ENCODE measurements at places on chromosomes 5 and 9.

GRCh38 chr9:26975728-26976707 is 19.8 kb downstream of the IFT74 start:
- no peak for DNase-seq

GRCh38 chr9:35929453-35929718 is 20.1 kb downstream of the SPAAR start:
- DNase-seq: no peak

DNA sequence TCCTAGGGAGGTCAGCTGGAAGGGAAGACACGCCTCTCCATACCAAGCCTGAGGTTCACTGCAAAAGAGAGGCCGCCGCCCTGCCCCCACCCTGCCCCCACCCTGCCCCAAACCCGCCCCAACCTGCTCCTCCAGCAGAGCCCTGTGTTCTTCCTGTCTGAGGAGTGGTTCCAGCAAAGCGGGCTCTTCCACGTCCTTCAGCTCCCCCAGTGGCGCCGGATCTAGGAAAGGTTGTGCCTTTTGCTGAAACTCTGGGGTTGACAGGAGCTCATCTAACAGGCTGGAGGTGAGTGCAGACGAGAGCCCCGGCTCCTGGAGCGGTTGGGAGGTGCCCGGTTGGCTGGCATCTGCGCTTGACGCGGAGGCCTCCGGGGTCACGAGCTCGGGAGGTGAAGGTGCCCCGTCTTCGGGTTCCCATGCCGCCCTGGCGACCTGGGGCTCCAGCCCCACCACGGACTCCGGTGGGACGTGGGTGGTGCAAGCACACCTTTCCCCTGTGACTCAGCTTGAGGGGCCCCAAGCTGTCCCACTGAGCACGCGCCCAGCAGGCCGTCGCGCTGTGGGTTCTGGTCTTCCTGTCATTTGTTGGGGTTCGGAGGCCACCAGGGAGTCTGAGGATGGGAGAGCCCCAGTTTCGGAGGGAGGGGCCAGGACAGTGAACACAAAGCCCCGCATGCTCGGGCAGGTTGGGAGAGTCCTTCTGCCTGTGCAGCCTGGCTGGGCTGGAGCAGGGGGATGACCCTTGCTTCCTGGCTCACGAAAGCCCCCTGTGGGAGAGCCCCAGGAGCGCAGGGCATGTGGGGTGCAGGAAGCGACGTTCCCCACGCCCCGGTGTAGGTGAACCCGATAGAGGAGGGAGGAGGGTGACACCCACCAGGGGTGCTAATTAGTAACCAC is 1467.1 kb downstream of the FOXD4L5 start:
- DNase-seq: peak; percentile 36

GRCh38 chr9:108325406-108325805 is 530.4 kb downstream of the ACTL7B start:
- DNase-seq: no peak

DNA sequence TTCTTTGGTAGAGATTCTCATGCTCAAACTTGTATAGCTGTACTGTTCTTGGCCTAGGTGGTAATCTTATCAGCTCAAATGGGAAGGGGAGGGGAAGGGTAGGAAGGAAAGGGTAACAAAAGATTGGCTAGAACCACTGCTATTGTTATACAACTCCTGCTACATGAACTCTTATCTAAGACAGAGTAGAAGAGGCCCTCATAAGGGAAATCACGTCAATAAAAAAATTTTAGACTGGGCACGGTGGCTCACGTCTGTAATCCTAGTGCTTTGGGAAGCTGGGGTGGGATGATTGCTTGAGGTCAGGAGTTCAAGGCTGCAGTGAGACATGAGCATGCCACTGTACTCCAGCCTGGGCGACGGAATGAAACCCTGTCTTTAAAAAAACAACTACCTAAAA is 15.9 kb downstream of the STOM start:
- no peak for DNase-seq

- DNase-seq: no peak
These were observed 92.4 kb upstream of the LIFR start for GRCh38 chr5:38648703-38649291.

DNA sequence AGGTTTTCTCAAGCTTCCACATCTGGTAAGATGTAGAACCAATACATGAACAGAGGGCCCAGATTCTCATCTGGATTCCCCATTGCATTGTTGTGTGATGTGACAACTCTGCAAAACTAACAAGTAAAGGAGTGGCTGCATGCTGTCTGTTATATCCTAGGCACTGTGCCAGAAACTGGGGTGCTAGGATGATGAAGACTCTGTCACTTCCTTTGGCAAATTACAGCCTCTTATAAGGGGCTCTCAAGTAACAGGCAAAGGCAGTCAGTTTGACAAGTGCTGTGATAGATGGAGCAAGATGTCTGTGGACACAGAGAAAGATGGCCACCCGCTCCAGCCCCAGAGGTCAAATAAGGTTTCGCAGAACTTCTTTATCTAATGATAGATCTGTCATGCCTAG is 115.7 kb downstream of the PAPPA start:
- no peak for DNase-seq

GRCh38 chr5:448061-448765 is 5.2 kb downstream of the EXOC3 start:
- no peak for DNase-seq

GRCh38 chr9:108671794-108672193 is 184.0 kb downstream of the ACTL7B start:
- DNase-seq: no peak

DNA sequence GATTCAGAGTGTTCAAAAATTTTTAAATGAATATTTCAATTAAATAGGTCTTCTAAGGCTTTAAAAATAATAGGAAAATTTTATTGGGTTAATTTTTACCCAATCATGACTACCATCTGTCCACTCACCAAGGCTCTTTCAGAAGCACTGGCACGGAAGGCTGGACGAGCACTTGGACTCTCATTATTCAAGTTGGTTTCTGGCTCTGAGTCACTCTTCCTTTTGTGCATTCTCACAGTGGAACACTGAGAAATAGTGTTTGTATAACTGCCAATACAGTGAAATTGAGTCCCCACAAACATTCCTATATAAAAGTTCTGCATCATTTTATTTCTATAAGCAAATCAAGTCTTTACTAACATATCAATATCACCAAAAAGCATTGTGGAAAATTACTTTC is 1149.0 kb downstream of the EFNA5 start:
- DNase-seq: no peak

- DNase-seq: no peak
These were observed 15.0 kb downstream of the NPR3 start for GRCh38 chr5:32726086-32726557.

- DNase-seq: no peak
These were observed 13.3 kb upstream of the PITX1 start for GRCh38 chr5:135047347-135047695.

DNA sequence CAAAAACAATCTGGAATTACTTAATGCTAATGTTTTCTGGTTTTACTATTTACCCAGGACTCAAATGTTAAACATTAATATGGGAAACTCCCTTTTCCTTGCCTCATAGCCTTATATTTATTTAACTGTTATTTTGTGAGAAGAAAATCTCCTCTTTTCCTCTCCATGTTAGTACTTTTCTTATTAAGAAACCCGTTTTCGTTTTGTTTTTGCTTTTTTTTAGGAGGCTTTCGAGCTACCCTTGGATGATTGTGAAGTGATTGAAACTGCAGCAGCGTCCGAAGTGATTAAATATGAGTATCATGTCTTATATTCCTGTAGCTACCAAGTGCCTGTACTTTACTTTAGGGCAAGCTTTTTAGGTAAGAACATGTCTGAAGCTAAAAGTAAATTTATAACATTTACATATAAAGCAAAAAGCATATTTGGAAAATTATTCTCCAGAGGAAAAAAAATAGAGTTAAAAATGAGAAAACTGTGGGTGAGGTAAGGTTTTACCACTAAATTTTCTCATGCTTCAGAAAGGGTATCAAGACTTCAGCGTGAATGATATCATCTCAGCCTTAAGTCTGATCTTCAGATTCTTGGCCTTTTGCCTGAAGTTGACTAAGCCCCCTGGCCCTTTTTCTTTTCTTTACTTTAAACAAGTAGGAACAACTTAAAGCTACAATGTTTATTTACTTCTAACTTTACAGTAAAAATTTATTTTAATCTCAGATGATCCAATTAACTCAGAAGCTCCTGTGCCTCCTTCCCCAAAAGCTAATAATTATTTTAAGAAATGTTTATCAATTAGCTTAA is 113.8 kb downstream of the RPS23 start:
- DNase-seq: no peak

- DNase-seq: no peak
These were observed 52.1 kb upstream of the CACNA1B start for GRCh38 chr9:137825324-137825989.

- DNase-seq: no peak
These were observed 135.3 kb downstream of the NUDT12 start for GRCh38 chr5:103427326-103427725.

GRCh38 chr5:39274398-39275085 is 55.2 kb upstream of the FYB1 start:
- DNase-seq: no peak

GRCh38 chr5:133236976-133237375 is 185.2 kb downstream of the HSPA4 start:
- no peak for DNase-seq

GRCh38 chr9:88553350-88553749 is 18.4 kb downstream of the NXNL2 start:
- no peak for DNase-seq

DNA sequence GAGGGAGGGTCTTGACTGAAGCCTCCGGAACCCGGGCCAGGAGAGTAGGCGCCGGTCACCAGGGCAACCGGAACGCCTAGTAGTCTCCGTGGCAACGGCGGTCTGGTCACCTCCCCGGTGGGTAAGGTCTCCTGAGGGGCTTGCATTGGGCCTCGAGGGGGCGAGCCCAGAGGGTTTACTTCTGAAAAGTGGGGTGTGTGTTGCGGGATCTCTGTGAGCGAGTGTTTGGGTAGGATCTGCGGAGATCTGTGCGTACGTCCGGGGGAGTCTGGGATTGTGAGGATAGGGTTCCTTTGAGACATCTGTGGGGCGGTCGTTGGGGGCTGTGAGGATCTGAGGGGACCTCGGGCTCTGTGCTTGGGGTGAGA is at the start of gene FAM221B:
FAM221B (minus strand) TSS at position 17 of the 368 bp plus-strand sequence. CDS start 2,571 bp downstream, outside the sequence.
- no peak for DNase-seq

DNA sequence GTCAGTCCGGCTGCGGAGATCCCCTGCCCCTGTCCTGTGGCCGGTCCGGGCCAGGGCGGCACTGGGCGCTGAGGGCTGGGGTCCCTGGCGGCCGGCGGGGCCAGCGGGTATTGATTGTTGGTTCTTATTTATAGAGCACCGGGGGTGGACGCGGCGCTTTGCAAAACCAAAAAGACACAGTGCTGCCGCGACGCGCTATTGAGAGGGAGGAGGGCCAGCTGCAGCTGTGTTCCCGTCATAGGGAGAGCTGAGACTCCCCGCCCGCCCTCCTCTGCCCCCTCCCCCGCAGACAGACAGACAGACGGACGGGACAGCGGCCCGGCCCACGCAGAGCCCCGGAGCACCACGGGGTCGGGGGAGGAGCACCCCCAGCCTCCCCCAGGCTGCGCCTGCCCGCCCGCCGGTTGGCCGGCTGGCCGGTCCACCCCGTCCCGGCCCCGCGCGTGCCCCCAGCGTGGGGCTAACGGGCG is 2.5 kb downstream of the LRRC26 start:
- no peak for DNase-seq

GRCh38 chr5:123119334-123119986 is 30.4 kb downstream of the PRDM6 start:
- no peak for DNase-seq

- DNase-seq: no peak
These were observed 289.8 kb downstream of the SPOCK1 start for GRCh38 chr5:137209232-137209809.

DNA sequence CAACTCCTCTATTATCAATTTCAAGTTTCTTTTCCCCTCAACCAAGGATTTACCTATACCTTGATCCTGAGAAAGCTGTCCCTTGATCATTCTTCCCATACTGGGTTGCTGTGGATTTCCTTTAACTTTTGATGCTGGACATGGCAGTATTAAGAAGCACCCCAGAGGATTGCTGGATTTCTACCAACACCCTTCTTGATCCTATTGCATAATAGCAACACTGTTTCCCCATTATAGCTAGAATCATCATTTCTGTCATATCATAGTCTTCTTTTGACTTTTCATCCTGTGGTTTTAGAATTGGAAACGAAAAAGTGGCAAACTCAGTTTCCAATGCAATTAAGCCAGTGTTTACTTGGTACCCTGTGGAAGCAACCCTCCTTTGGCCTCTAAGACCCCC is 154.9 kb downstream of the ARRDC3 start:
- DNase-seq: no peak

DNA sequence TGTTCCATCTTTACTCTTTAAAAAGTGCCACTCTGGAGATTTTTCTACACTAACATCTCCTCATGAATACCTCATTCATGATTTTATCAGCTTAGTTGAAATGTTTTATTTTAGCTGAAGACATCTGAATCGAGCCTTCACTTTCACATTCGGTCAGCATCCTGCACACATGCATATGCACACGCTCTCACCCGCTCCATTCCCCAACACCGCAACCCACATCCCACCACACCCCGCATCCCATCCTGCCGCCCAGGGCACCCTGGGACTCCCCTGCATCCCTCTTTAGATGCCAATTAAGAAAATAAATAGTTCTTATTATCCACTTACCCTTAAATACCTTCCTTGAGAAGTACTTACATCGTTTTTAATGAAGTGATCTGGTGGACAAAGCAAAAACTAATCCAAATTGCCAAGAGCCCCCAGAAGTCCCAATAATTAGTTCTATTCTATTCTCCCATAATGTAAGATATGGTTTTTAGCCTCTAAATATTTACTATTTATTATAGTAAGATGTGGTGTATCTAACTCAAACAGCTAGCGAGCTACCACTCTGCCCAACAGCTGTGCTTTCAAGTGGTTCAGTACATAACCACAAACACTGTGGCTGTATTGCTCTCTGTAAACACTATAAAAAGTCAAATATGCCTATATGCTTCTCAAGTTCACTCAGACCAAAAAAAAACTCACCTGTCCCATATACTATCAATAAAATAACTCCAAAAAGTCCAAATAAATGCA is 38.2 kb downstream of the GZMK start:
- no peak for DNase-seq

DNA sequence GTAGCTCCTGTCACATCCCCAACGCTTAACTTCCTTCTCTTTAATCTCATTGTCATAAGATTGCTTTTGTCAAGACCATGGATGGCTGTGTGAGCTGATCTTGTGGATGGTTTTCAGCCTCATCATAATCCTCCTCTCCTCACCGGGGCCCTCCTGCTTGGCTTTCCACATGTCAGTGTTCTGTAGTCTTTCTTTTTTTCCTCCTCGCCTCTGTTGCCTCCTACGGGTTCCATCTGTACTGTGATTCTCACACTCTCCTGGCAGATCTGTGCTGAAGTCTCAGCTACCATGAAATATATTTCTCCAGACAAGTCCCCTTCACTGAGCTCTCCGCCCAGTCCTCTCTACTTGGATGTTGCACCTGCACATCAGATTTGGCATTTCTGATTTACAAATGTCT is 34.9 kb upstream of the FAM120AOS start:
- no peak for DNase-seq

- no peak for DNase-seq
These were observed 143.6 kb downstream of the BNC2 start for GRCh38 chr9:16726718-16727451.

GRCh38 chr5:58849921-58850667 is 267.2 kb downstream of the RAB3C start:
- no peak for DNase-seq

GRCh38 chr5:44952376-44952775 is 143.6 kb downstream of the MRPS30 start:
- DNase-seq: no peak

GRCh38 chr5:160310552-160311295 is 1.6 kb downstream of the CCNJL start:
- no peak for DNase-seq

- no peak for DNase-seq
These were observed 189.5 kb downstream of the ACTL7B start for GRCh38 chr9:108666240-108666784.

Measured in stimulated activated CD8-positive, alpha-beta memory T cell treated with anti-CD3 and anti-CD28 coated beads, Interleukin-2, amount 100 ng/mL, for 1 hour (primary cell).